ENCODE measurements at places on chromosomes 16 and 17.

- DNase-seq = peak; percentile 25
Observed at GRCh38 chr17:52159246-52160135, 977 bp upstream of the CA10 start.

DNA sequence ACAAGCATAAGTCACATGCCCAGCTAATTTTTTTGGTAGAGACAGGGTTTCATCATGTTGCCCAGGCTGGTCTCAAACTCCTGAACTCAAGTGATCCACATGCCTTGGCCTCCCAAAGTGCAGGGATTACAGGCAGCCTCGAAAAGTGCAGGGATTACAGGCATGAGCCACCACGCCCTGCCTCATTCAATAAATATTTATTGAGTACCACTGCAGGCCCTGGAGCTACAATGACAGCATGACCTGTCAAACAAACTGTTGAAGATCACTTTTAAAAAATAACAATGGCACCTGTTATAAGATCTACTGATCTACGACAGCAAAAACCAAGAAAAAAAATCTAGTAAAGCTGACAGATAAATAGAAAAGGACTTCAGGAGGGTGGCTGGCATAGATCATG, 76.3 kb downstream of the CEP95 start:
- DNase-seq = no peak

- DNase-seq = no peak
Observed at GRCh38 chr16:88069397-88070168, 118.3 kb downstream of the BANP start.

- DNase-seq = peak; percentile 33
Observed at GRCh38 chr17:80539022-80539641, 5.5 kb upstream of the RPTOR start.

DNA sequence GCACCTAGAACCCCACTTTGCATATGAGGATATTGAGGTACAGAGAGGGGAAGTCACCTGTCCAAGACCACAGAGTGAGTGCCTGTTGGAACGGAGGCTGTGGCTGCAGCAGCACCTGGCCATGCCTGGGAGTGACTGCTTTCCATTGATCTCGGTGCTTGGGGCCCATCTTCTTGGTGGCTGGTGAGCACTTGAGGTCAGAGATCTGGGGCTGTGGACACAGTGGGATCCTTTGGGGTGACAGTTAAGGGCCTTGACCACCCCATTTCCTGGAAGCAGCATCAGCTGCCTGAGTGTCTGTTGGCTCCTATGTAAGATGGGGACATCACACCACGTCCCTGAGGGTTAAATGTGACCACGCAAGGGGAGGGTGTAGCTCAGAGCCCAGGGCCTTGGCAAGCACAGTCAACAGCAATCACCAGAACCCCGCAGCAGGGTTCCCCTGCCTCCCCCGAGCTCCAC, 111.7 kb downstream of the IRF8 start:
- no peak for DNase-seq

DNA sequence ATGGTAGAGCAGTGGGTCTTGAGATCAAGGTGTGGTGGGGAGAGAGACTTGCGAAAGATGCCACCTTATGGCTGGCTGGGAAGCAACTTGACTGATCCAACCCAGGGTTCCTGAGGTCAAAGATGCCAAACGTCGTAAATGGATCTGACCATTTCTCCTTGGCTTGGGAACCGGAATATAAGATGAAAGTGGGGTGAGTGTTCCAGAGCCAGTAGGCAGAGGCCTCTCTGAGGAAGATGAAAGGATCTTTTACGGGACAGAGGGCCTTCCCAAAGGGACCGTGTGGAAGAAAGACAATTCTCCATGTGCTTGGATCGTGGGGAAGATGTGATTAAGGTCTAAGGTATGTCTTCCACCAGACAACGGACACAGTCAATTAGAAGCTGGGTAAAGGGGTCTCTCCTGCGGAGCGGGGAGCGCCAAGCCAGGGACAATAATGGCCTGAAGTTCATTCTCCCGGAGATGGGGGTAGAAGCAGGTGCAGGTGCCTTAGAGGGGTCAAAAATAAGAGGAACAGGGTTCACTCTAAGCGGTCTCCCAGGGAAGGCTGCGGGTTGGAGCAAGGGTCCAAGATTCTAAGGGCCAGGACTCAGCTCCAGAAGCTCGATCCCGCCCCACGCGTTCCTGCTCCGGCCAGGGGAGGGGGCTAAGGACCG, 800 bp downstream of the FXR2 start:
- no peak for DNase-seq

DNA sequence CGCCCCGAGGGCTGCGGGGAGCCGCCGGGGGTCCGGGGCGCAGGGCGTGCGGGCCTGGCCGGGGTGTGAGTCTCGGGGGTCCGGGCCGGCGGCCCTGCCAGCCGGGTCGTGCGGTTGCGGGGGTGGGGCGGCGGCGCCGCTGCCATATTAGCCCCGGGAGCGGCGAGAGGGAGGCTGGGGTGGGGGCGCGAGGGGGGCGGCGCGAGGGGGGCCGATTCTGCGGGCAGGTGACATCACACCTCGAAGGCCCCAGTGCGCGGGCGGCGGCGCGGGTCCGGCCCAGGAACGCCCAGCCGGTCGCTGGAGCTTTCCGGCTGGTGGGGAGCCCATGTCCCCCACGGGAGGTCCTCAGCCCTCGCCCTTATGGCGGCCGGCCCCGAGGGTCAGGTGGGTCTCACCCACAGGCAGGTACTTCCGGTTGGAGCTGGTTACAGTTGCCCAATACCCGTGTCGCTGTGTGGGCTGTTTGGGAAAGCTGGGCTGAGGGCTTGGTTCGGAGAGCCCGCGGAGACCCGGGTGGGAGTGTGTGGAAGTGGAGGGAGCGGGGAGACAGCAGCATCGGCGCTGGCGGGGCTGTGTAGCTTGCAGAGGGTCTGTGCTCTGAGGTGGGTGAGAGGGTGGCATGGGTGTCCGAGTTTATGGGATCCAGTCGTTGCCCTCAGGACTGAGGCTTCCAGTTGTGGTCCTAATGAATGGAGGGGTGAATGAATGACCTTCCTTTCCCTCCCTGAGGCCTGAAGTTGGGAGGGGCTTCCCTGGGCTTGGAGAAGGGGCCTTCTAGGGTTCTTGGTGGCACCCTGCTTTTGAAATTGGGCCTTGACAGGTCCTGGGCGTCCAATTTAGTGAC, 804 bp downstream of the ATP6V0C start:
- peak; percentile 56 for DNase-seq

DNA sequence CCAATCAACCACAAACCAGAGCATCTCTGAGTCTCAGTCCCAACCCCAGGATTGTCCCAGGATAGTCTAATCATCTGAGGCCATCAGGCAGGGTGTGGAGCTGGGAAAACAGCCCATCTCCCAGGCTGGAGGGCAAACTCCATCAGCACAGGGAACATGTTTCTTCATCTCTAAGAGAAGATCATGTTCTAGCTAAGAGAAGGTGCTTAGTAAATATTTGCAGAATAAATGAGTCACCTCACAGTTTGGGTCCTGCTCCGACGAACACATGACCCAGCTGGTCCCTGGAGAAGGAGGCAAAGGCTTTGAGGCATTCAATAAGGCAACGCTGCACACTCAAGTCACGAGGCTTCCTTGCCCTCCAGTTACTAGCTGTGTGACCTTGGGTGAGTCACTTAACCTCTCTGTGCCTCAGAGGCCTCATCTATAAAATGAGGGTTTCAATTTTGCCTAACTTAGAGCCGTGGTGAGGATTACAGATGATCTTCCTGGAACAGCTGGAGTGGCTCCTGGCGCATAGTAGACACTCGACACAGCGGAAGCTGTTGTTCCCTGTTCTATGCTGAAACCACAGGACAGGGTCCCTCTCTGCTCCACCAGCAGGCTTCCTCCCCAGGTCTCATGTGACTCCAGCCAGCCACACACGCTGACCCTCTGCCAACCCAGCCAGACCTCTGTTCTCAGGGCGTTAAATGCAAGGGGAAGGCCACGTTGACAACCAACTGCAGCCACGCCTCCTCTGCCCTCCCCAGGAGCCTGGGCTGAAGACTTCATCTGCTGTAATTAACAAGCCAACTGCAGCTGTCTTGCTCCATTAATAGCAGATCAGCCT, 10.3 kb upstream of the RPL38 start:
- peak; percentile 99 for DNase-seq

- DNase-seq = no peak
Observed at GRCh38 chr17:35894206-35894605, 14.0 kb upstream of the CCL5 start.

DNA sequence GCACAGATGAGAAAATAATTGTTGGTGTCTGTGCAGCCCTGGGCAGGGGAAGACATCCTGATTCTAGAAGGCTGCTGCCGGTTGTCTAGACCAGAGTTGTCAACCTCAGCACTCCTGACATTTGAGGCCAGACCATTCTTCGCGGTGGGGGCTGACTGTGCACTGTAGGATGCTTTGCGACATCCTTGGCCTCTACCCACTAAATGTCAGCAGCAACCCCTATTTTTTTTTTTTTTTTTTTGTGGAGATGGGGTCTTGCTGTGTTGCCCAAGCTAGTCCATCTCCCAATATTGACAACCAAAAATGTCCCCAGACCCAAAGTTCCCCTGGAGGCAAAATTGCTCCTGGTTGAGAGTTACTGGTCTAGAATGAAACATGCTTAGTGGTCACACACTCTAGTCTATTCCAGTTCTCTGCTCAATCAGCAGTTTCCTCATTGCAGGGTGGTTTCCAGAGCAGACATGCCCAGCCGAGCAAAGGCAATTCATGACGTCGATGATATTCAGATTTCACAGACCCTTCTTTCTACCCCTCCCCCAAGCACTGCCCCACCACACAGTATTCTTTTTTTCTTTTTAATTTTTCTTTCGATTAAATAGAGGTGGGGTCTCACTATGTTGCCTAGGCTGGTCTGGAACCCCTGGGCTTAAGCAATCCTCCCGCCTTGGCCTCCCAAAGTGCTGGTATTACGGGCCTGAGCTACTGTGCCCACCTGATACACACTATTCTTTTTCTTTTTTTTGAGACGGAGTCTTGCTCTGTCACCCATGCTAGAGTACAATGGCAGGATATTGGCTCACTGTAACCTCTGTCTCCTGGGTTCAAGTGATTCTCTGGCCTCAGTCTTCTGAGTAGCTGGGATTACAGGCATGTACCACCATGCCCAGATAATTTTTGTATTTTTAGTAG, 9.0 kb downstream of the C17orf99 start:
- no peak for DNase-seq

DNA sequence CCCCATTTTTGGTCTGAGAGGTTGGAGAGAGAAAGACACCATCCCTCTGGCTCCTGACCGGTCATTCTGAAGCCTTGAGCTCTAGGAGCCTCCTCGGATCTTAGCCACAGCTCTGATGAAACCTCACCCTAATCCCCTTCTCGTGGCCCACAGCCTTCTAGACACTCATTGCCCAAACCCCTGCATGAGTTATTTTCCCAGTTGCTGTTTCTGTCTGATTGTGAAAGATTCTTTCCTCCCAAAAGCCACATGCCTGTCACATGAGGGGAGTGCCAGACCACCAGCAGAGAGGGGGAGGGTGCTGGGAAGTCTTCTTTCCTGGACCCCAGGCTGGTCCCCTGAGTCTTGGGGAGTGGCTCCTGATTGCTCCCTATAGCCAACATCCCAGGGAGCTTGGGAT, 17.6 kb upstream of the ABR start:
- no peak for DNase-seq

- peak; percentile 61 for DNase-seq
Observed at GRCh38 chr17:75346906-75347305, 57.7 kb upstream of the SLC25A19 start.

DNA sequence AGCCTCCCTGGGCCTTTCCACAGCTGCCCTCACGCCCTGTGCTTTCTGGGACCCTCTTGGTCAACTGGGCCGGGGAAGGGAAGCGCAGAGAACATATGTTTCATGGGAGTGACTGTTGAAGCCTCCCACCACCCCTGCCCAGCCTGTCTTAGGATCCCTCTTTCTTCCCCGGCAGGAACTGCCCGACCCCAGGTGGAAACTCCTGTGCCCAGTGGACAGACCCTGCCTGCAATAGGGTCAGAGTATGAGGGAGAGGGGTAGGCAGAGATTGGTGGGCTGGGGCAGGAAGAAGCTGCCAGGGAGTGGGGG, 10.5 kb downstream of the HEXIM2 start:
- no peak for DNase-seq

- DNase-seq = no peak
Observed at GRCh38 chr16:71919035-71919434, 23.7 kb downstream of the IST1 start.

DNA sequence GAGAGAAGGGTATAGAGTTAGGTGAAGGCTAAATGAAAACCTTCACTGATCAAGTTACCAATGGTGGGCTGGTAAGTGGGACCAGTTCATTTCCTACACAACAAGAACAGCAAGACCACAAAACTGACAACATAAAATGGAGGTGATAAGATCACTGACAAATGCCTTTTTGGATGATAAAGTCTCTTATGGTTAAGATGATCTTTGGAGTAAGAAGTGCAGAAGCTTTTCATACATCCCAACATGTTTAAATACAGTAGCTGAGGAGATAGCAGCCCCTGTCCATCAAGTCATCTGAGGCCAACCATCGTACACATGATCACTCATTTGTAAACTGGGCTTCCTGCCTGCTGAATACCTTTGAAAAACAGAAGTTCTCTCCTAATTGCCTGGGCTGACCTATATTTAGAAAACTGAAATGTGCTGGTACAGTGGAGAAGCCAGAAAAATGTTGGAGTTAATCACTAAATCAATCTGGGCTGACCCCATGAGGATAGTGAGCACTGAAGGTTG, 259.0 kb upstream of the ZFHX3 start:
- no peak for DNase-seq

- DNase-seq = peak; percentile 53
Observed at GRCh38 chr17:73030501-73030921, 62.0 kb downstream of the SLC39A11 start.

Data from NCI-H69 (cell line).